ENCODE measurements at places on chromosomes 6 and 20. TPM values are rescaled to one million over a fixed set of nuclear protein-coding genes. Genes with fewer than 3 reads are reported as not detected.
A peak's percentile ranks its signal among the peaks of the same experiment; 100 is the strongest.

- DNase-seq, result no peak
Observed at GRCh38 chr20:56343861-56344381, 14.9 kb upstream of the FAM210B start.

GRCh38 chr6:14883921-14884320 is 361.9 kb upstream of the JARID2 start:
- DNase-seq, result no peak

- DNase-seq, result peak; percentile 43
Observed at GRCh38 chr6:43774776-43775534, 4.9 kb downstream of the VEGFA start.

- DNase-seq, result no peak
Observed at GRCh38 chr6:81772741-81773140, 20.3 kb upstream of the TENT5A start.

GRCh38 chr6:29483186-29483585 is 4.6 kb downstream of the MAS1L start:
- no peak for DNase-seq

DNA sequence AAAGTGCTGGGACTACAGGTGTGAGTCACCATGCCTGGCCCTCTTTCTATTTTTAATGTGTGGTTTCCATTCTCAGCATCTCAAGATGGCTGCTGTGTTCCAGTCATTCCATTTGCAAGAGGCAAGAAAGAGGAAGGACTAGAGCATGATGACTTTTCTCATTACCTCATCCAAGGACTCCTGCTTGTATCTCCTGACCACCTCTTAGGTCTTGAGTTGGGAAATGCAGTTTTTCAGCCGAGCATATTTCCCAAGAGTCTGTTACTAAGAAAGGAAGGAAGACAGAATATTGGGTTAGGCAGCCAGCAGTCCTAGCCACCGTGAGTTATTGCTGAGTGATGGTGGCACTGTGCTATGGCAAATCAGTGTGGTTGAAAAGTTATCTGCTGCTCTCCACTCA is 108.4 kb upstream of the INSM1 start:
- no peak for DNase-seq

DNA sequence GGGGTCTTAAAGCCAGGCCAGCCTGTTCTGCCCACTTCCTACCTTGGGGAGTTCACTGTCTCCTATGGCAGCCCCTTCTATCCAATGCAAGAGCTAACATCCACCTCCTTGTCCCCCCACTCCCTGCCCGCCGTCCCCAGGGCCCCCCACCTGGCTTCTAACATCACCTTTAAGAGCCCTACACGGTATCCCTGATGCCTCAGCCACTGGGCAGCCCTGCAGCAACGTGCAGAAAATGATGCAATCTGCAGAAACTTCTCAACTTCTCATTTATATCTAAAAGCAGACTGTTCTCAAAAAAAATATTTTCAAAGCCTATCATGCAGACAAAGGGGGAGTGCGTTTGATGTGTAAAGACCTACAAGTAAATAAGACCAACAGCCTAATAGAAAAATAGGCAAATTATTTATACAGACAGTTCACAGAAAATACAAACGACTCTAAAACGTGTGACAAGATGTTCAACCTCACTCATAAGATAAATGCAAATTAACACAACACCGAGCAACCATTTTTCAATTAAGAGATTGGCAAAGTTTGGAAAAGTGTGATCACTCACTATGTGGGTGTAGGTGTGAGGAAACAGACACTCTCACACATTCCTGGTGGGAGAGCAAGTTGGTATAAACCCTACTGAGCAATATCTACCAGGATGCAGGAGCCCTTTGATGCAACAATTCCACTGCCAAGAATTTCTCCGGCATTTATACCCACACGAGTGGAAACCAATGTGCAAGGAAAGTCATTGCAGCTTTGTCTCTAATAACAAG is 15.1 kb upstream of the HCK start:
- DNase-seq, result no peak

GRCh38 chr6:36839749-36840431 is 646 bp upstream of the CPNE5 start:
- DNase-seq, result peak; percentile 53

GRCh38 chr6:116210750-116211425 is 43.0 kb downstream of the TSPYL4 start:
- DNase-seq, result no peak

DNA sequence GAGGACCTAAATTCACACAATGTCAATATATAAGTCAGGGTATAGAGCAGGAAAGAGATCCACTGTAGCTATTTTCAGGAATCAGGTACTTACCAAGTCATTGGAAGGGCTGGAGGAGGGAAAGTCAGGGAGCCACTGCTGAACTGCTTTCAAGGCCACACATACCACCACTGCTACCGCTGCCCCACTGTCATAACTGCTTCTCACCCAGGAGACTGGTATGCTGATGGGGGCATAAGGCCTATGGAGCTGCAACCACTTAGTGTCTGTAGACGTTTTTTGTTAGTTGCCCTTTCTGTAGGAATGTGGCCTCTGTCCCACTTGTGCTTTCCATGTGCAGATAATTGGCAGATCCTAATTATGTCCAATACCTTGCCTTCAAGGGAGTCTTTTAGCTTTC is 5.4 kb downstream of the SMAP1 start:
- DNase-seq, result no peak

EYA4 gene
- not detected for polyA plus RNA-seq

DNA sequence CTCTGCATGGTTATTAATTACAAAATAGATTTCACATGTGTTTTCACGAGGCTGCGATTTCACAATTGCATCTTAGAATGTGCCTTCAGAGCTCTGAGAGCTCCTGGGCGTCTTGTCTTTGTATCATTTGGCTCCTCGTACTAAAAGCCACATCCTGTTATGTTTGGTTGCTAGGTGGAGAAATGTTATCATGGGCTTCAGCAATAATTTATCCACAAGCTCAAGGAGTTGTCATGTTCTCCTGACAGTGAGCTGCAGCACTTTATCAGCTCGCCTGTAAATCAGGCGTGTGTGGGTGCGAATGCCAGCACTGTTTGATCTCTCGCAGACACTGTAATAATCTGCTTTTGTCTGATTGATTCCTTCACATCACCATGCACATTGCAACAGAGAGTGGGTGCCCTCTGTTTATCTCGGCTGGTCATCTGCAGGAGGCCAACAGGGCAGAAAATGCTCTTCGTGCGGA is 218.6 kb upstream of the ZFP64 start:
- DNase-seq, result peak; percentile 90

Data from naive thymus-derived CD4-positive, alpha-beta T cell (primary cell).